ENCODE measurements at places on chromosomes 3 and 15.

GRCh38 chr15:44144992-44145391 lies 50.1 kb downstream of the FRMD5 start:
- DNase-seq: peak; percentile 9

DNA sequence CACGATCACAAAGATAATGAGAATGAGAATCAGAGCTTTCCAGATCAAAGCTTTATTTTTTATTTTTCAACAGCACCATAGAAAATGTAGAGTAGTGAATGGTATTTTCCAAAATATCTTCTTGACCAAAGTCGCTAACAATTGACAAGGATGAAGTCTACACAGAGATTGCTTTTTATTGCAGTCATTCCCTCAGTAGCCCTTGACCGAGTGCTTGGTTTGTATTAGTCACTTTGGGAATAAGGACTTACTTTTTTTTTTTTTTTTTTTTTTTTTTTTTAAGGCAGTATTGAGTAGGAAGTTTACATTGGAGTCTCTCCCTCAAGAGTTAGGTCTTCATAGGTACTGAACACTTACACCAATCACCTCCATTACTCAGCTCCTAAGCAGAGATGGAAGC lies 39.8 kb downstream of the THRB start:
- DNase-seq: no peak

DNA sequence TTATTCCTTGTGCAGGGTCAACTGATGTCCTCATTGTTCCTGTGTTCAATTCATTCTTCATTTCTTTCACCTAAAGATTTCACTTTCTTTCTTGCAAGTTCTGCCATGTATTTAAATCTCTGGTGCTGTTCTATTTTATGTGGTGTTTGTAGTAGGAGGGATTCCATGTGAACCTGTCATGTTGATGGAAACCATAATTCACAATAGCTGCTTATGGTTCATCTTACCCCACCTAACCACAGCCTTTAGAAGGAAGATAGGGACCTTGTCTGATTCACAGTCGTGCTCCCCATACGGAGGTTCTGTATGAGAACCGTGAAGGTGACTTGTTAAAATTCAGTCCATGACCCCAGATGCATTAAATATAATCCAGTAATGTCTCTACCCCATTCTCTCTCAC lies 21.9 kb downstream of the SLCO2A1 start:
- DNase-seq: no peak

DNA sequence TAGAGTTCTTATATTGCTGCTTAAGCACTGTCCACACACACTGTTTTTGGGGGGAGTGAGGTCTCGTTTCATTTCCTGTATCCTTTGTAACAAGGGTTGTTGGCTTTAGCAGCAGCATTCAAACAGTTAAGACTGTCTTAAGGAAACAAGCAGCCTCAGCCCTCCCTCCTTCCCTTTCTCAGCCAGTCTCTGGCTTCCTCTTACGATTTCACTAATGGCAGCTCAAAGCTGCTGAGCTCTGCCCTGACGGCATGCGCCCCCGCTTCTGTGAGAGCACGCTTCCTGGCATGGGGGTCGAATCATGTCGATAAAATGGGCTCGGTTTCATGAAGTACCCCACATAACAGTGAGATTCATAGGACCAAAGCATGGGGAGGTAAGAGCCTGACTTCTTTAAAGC lies 105.0 kb downstream of the KLHL25 start:
- peak; percentile 32 for DNase-seq

- no peak for DNase-seq
These were observed 208.8 kb downstream of the STAG1 start for GRCh38 chr3:136543385-136543784.

GRCh38 chr15:73139041-73139743 lies 86.9 kb downstream of the NEO1 start:
- no peak for DNase-seq
